Stimulated activated CD4-positive, alpha-beta T cell treated with anti-CD3 and anti-CD28 coated beads, Interleukin-1b, Interleukin-23, amount 100 ng/mL, for 1 hour (primary cell): ENCODE measurements at places on chromosomes 16 and 17.
A peak's percentile ranks its signal among the peaks of the same experiment; 100 is the strongest.

DNA sequence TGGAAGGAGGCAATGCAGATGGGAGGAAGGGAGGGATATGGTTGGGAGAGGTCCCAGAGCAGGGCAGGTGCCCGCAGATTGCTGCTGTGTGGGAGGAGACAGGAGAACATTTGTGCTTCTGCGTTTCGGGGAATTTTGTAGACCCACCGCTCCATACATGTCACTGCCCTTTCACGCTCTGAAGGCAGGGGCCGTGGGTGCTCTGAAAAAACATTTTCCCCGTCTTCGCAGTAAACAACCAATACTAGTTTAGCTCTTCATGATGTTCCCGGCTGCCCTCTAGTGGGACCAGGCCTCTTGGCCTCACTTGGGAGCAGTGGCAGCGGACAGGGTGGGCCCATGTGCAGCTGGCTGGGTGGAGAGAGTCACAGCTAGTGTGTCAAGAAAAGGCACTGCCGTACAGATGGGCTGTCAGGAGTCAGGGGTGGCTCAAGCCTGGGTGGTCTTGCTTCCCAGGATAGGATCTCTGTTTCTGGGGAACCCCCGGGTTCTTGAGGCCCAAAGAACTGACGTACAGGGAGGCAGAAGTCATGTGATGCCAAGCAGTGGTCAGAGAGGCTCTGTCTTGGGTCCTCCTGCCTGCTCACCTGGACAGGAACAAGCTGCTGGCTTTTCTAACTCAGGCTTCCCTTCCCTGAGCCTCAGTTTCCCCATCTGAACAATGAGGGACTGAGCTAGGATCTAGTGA lies 46.5 kb upstream of the CPNE2 start:
- no peak for DNase-seq

GRCh38 chr16:84593825-84594724 lies 23.8 kb downstream of the COTL1 start:
- peak; percentile 44 for DNase-seq

DNA sequence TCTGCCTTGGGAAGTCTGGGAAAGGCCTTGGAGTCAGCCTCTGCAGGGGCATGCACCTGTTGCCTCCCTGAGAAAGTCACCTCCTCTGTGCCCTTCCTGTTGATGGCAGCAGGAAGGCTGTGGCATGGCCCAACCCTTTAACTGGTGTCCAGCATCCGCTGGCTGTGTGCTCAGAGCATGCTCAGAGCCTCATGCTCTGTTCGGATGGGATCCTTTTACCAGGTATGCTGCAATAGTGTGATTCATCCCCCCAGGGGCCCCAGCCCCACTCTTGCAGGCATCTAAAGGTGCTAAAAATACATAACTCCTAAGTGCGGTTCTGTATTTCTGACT lies 24.9 kb downstream of the KLHL36 start:
- DNase-seq: no peak

DNA sequence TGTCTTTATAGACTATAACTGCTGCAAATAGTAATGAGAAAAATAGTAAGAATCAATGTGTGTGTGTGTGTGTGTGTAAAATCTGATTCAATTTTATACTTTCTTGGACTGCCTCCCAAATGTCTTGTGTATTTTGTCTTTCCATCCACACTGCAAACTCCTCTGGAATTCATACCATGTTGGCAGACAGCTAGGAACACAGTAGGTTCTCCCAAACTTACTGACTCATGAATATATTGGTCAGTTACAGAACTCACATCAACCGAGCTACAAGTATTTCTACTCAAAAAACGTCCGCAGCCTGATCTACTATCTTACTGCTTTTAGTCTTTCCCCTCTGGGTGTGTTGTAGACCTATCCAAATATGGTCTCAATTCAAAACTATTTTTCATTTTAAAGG lies 542.7 kb upstream of the PSMD7 start:
- no peak for DNase-seq

DNA sequence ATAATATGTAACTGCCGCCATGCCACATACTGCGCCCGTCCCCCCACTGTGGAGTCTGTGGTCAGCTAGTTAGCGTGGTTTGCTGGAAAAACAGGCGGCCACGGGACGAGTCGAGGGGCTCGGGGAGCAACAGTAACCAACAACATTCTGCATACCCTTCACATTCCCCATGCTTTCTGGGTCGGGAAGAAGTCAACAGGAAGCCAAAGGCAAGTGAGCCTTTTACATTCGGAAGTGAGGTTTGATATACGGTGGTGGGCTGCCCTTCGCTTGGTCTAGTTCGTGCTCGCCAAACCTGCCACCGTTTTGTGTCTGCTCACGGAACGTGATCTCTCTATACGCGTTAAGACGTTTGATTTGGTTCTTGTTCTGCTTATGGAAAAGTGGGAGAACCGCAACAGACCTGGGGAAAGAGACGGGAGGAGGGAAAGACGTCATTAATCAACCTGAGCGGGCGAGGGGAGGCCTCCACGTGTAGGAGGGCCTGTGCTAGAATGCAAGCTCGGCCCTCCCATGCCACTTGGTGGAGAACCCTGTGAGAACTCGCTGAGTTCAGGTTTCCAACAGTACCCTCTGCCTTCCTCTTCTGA lies 28.9 kb upstream of the CFAP20 start:
- no peak for DNase-seq

DNA sequence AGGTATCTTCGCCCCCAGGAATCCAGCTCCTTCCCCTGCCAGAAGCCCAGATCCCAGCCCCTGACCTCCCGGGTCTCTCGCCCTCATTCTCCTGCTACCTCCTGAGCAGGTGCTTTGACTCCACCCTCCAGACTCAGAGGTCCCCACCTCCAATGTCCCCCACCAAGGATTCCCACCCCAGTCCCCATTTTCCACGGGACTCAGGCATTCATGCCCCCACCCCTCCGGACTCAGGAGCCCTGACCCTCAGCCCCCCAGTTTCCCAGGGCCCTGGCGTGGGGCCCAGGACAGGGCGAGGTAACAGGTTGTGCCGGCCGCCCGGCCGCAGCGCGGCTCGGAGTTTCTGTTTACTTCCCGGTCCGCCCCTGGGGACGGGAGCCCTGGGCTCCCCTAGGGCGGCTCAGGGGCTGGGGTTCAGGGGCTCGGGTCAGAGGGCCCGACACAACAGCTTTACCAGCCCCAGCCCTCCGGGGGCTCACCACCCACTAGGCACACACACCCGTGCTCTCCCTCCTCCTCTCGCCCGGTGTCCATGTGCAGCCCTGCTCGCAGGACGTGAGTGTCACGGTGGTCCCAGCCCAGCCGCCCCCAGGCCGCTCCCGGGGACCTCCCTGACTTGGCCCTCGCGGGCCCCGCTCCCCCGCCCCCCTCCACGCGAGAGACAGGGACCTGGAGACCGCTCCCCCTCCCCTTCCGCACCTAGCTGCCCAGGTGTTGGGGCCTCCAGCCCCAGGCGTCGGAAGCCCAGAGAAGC lies 595 bp downstream of the BICDL2 start:
- DNase-seq: no peak

DNA sequence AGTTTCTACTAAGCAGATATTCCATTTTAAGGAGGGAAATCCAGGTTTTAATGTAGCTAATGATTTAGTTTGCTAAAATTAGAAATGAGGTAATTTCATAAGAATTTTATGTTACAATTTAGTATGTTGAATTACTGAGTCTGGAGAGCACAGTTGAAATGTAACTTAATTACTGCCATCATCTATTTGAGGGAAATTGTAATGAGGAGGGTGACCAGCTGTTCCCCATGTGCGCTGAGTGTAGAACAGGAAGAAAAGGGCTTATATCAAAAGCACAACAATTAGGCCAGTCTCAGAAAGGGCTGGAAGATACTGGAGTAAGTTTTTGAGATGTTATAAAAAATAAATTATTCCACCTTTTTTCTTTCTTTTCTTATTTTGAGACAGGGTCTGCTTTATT lies 735.1 kb upstream of the GOT2 start:
- DNase-seq: no peak

DNA sequence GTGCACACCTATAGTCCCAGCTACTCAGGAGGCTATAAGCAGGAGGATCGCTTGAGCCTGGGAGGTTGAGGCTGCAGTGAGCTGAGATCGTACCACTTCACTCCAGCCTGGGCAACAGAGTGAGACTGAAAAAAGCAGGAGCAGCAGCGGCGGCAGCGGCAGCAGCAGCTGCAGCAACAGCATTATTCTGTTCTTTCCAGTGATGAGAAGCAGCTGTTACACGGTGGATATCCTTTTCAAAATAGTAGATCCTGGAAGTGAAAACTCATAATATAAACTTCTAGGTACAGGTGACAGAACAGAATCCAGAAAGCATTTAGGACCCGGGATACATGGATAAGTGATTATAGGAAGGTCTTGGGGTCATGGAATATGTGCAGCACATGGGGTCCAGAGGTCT lies 17.8 kb upstream of the HNF1B start:
- no peak for DNase-seq

- no peak for DNase-seq
Observed at GRCh38 chr17:71821511-71821910, 299.3 kb upstream of the SOX9 start.

GRCh38 chr17:2844416-2844815 lies 48.2 kb downstream of the RAP1GAP2 start:
- no peak for DNase-seq

GRCh38 chr17:16419074-16419928 lies 3.9 kb downstream of the TRPV2 start:
- DNase-seq: no peak

GRCh38 chr16:69564845-69565670 lies 708 bp upstream of the NFAT5 start:
- DNase-seq: no peak

DNA sequence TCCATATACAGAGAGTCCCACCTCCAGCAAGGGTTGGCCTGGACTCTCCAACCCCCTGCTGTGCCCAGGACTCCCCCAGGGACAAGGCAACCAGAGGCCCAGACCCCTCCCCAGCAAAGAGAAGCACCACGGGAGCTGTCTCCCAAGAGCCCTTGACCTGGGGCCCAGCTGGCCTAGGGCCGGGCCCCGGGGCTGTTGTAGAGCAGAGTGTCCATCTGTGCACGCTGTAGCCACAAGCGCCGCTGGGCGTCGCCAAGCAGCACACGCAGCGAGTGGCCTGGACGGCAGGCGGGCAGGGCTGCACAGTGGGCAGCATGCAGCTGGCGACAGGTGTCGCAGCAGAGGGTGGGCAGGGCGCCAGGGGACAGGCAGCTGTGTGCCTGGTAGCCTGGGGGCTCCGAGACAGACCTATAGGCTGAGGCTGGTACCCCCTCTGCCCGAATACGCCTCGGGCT lies 4.3 kb downstream of the SPATA2L start:
- no peak for DNase-seq

DNA sequence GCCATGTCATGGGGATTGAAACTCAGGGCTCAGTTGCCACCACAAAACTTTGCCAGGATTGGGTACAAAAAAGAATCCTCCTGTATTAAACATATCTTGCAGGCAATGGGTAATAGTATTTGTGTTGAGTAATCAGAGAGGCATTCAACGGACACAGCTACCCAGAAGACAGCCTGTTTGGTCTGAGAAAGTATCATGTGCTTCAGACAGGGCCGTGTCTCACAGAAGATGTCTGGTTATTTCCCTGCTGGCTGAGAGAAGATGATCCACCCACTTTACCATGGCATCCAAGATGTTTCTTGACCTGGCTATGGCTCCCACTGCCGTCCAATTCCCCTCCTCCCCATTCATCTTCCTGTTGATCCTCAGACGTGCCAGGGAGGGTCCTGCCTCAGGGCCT lies 304.3 kb upstream of the XYLT1 start:
- DNase-seq: no peak

DNA sequence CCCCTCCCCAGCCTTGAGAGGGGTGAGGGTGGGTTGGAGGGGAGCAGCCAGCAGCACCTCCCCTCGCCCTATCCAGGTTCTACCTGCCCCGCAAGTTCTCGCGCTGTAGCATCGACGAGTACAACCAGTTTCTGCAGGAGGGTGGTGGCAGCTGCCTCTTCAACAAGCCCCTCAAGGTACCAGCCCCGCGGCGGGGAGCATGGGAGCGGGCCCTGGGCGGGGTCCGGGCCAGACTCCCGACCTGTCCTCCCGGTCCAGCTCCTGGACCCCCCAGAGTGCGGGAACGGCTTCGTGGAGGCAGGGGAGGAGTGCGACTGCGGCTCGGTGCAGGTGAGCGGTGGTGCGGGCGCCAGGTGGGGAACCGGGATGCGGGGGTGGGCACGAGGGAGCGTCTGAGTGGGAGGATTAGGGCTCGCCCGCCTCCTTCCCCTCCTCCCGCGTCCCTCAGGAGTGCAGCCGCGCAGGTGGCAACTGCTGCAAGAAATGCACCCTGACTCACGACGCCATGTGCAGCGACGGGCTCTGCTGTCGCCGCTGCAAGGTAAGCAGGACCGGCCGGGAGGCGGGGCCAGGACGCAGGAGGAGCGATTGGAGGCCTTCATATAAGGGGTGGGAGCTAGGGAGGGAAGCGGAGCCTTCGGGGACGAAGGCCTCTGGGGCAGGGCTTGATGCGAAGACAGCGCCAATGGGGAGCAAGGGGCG lies 16.5 kb downstream of the ADAM11 start:
- peak; percentile 96 for DNase-seq

- DNase-seq: no peak
Observed at GRCh38 chr16:19029980-19030379, 37.4 kb upstream of the COQ7 start.

GRCh38 chr16:84237994-84238750 lies 1.6 kb downstream of the KCNG4 start:
- DNase-seq: no peak

DNA sequence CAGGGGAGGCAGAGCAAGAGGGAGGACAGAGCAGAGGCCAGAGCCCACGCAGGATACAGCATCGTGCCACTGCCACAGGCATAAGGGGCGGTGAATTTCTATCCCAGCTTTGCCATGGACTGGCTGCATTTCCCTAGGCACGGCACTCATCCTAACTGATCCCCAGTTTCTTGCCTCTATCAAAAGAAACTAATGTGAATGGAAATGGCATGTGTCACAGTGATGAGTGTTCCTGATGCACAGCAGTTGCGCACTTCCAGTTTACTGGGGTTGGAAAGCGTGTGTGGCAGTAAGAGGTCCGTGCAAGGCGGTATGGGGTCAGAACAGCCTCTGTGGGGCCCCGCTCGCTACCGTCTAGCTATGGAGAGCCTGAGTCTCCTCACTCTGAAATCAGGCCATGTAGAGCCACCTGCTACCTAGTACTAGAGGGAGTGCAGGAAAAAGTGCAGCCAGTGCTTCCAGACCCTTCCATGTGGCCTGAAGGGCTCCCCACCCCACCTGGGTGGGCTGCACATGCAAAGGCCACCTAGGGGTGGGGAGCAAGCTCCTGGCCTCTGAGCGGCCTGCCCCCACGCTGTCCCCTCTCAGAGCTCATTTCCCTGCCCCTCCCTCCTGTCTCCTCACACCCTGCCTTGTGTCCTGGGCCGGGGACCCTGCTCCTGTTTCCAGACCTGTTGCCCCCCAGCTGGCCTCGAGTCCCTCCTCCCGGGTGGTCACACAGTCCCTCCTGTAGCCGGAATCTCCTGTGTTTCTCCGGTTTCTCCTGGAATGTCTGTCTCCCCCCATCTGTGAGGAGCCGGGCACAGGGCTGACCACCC lies 5.0 kb upstream of the KCNJ18 start:
- no peak for DNase-seq

DNA sequence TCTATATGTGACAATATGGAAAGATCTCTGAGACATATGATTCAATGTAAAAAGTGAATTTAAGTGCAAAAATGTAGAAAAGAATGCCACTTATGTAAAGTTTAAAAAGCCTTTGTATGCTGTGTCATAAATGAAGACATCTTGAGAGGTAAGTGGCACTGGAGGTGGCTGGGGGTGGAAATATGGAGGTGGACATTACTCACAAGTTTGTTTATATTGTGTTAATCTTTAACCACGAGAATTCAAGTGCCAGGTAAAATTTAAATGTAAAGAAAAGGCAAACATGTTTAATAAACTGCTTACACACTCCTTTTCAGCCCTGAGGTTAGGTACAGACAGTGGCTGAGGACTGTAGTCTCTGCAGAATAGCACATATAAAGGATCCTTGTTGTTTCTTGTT lies 235.1 kb downstream of the ABCC12 start:
- DNase-seq: no peak
